ENCODE measurements at places on chromosomes 3 and 15.

- no peak for DNase-seq
These were observed 140.5 kb upstream of the TBL1XR1 start for GRCh38 chr3:177337541-177338331.

- no peak for DNase-seq
These were observed 90.0 kb downstream of the ANO10 start for GRCh38 chr3:43531835-43532234.

GRCh38 chr15:72197460-72198355, at the start of gene GRAMD2A:
TSS of gene GRAMD2A (minus strand) at chr15:72197787.
- DNase-seq = no peak

DNA sequence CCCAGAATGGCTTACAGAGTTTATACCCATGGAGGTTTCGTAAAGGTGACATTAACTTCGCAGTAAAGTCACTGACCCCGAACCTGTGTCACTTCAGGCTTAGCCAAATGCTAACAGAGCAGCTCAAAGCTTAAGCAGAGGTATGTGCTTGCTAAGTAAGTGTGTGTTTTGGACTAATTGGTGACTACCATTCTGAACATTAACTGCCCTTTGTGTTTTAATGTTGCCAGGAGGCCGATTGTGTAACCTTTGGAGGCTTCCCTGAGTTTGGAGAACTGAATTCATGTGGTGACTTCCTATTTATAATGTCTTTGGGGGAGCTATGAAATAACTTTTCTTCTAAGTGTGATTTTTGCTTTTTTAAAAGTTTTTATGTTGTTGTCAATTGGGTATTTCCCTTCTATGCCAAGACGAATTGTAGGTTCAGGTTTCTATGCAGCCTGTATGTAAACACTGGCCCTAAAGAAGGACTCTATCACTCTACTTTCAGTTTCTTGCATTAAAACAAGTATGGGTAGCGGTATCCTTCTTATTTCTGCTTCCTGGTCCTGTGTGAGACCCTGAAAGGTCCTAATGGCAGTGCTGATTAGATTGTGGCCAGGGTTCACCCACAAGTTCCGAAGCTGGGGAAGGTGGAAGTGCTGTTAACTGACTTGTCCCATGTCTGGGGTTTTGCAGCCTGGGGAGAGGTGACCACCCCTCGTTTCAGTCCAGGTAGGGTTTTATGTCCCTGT, 86.3 kb downstream of the IGF1R start:
- no peak for DNase-seq

DNA sequence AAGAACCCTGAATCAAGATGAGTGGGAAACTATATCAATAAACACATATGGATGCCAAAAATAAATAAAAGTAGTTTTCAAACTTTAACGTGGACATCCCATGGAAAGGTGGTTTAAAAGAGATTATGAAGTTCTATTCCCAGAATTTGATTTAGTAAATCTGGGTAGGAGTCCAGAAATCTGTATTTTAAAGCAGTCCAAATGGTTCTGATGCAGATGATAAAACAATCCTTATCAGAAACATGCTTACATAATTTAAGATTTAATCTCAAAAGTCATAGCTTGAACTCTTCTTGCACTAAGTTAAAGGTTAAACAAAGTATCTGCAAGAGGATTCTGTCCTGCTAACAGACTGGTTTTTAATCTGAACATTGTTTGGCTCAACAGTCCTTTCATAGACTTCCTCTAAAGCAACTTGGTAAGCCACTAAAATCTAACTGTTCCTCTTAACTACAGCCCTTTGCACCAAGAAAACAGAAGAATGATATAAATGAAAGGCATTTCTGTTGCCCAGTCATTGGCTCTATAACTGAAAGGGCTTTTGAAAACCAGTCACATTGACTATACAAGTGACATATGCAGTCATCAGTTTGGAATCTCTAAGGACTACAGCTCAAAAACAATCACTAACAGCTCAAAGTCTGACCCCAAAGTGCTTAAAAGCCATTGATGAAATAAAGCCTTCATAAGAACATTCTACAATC, 23.4 kb upstream of the MAP4 start:
- DNase-seq = peak; percentile 59

DNA sequence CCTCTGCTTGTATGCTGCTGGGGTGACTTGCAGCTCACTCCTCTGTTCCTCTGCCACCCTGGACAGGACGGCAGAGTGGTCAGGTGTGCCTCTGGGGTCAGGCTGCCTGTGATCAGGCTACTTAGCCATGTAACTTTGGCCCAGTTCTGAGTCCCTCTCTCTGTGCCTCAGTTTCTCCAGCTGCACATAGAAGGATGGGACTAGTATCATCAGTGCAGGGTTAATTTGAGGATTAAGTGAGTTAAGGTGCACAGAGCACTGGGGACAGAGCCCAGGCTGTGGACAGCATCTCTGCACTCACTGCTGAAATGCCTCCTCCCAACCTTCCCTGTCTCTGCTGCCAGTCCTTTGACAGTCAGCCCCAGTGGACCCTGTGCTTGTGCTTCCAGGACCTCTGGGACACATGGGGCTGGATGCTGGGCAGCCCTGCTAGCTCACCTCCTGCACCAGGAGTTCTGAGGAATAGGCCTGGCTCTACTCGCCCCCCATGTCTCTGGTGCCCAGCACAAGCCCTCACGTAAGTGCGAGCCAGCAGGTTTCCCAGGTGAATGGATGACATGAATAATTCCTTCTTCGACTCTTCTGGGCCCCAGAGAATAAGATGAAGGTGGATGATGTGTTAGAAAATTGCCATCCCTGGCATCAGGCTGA, 19.3 kb upstream of the PRR23E start:
- DNase-seq = no peak

DNA sequence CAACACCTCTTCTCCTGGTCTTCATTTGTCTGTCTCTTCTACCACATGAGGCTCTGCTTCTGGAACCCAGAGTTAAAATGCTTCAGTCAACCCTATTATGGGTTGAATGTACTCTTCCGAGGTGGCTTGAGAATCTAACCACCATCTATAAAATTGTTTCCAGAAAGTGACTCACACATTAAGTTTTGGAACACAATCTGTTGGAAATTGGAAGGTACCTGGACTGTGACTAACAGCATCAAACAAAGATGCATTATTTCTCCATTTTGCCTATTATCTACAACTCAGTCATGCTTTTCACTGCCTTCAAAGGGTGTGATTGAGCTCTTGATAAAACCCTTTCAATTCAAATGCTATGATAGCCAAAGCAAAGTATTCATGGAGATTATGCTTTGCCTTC, 499.0 kb upstream of the SEMA6D start:
- DNase-seq = no peak

GRCh38 chr3:45623393-45623792, 28.8 kb downstream of the LIMD1 start:
- DNase-seq = no peak

GRCh38 chr3:188506446-188506845, 352.5 kb downstream of the LPP start:
- no peak for DNase-seq

DNA sequence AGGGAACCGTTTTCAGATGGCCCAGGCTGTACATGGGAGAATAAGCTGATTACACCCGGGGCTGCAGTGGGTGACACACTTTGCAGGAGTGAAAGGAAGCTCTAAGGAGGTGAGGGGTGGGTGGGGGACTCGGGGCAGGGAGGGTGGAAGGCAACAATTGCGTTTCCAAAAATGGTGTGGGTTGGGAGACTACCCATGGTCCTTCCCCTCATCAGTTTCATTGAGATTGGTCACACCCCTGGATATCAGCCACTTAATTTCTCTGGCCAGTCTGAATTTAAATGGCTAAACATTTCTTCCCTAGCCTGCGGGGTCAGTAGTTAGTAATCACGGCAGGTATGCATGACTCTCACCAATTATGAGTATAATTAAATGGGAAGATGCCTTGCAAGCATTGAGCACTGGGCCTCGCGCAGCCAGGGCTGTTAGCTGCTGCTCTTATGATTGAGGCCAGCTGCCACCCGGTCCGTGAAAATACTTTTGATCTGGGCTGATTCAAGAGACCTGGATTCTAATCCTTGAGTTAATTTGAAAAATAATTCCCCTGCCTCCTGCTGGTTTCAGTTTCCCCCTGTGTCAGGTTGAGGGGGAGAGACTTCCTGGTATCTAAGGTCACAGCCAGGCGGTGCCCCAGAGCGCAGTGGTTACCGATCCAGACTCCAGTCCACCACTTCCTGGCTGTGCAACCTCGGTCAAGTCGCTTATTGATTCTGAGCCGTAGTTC, 23.3 kb downstream of the SLC6A6 start:
- no peak for DNase-seq

GRCh38 chr3:129603561-129603942, 2.9 kb downstream of the PLXND1 start:
- no peak for DNase-seq

Measured in NT2/D1 (cell line).